ENCODE measurements at places on chromosomes 16 and 17.

DNA sequence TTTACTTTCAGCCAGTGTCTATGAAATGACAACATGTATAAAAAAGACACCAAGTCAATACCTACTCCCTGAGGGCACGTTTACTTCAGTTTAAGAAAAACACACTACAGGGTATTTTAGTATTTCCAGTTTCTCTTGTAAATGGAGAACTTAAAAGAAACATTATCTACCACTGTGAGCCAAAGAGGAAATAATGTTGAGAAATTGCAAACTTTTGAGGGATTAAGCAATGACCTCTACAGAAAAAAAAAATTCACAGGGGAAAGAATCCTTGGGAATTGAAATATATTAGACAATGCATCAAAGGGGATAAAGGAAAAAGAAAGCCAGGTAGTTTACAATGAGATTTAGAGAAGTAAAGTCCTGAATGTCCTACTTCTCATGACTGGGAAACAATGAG is 126.0 kb downstream of the KCNJ2 start:
- H3K4me1 ChIP-seq = no peaks in the 10 kb centered on the region
- H3K27me3 ChIP-seq = no peaks in the 10 kb centered on the region
- H3K36me3 ChIP-seq = no peaks in the 10 kb centered on the region
- no peak overlapping the region for H3K4me3 ChIP-seq
- H3K27ac ChIP-seq = no peak overlapping the region
- DNase-seq = no peak

- H3K4me1 ChIP-seq = no peaks in the 10 kb centered on the region
- H3K27ac ChIP-seq = no peak overlapping the region
- DNase-seq = no peak
- H3K27me3 ChIP-seq = peaks cover 17% of the 10 kb centered on the region
- H3K4me3 ChIP-seq = no peak overlapping the region
Measured at GRCh38 chr17:51725185-51725584, 433.3 kb downstream of the CA10 start.

DNA sequence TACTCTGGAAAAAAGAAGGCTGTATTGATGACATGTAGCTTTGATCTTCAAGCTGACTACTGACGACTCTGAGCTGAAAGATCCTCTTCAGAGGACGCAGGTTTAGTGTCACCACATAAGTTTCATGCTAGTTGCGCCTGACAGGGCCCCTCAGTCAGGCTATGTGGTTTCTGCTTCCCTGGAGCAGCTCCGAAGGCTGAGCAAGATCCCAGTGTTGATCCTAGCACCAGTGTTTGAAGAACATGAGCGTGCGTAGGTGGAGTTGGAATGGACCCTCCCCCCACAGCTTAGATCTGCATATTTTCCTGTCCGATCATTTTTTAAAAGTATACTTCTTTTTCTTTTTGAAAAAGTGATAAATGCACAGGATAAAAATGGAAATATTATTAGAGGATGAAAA is 17.3 kb downstream of the BANP start:
- no peaks in the 10 kb centered on the region for H3K27me3 ChIP-seq
- no peak overlapping the region for H3K27ac ChIP-seq
- H3K4me3 ChIP-seq = no peak overlapping the region
- peaks cover 13% of the 10 kb centered on the region for H3K36me3 ChIP-seq

GRCh38 chr17:55705847-55706246 is 16.8 kb downstream of the TMEM100 start:
- no peaks in the 10 kb centered on the region for H3K4me1 ChIP-seq
- peaks cover 33% of the 10 kb centered on the region for H3K27me3 ChIP-seq

GRCh38 chr17:21395764-21396163 is 19.6 kb downstream of the KCNJ12 start:
- H3K4me3 ChIP-seq = no peak overlapping the region
- H3K27me3 ChIP-seq = peaks cover 12% of the 10 kb centered on the region
- no peak for DNase-seq
- no peaks in the 10 kb centered on the region for H3K4me1 ChIP-seq
- no peaks in the 10 kb centered on the region for H3K36me3 ChIP-seq

DNA sequence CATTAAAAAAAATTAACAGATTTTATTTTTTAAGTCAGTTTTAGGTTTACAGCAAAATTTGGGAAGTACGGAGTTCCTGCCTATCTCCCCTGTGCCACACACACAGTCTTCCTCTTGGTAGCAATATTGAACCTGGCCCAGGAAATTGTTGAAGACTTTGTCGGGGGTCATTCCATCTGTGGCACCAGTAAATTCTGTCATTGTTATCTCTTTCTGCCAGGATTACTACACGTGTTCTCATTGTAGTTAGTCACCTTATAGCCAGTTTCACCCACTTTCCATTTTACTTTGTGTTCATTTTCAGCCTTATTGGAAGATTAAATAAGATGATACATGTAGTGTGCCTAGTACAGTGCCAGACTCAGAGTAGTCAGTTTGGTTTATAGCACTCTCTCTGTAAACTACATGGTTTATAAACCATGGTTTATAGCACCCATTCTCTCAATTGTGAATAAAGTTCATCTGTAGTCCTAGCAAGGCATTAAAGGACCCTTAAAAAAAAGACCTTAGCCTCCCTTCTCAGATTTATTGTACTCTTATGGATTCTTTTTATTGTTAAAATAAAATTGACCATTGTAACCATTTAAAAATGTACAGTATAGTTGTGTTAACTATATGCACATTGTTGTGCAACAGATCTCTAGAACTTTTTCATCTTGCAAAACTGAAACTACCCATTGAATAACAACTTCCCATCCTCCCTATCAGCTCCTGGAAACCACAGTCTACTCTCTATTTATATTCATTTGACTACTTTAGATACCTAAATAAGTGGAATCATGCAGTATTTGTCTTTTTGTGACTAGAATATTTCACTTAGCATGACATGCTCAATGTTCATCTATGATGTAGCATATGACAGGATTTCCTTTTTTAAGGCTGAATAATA is 36.1 kb downstream of the NLK start:
- no peak overlapping the region for H3K4me3 ChIP-seq
- peaks cover 40% of the 10 kb centered on the region for H3K4me1 ChIP-seq
- no peak overlapping the region for H3K27ac ChIP-seq
- H3K36me3 ChIP-seq = no peaks in the 10 kb centered on the region
- DNase-seq = no peak

- no peaks in the 10 kb centered on the region for H3K36me3 ChIP-seq
- H3K4me1 ChIP-seq = no peaks in the 10 kb centered on the region
- no peak for DNase-seq
- no peak overlapping the region for H3K4me3 ChIP-seq
- no peak overlapping the region for H3K27ac ChIP-seq
Measured at GRCh38 chr17:32664936-32665583, 178.3 kb downstream of the CDK5R1 start.

GRCh38 chr17:58377661-58378060 is 25.7 kb upstream of the SUPT4H1 start:
- no peak for DNase-seq
- H3K4me3 ChIP-seq = no peak overlapping the region
- no peak overlapping the region for H3K27ac ChIP-seq
- peaks cover 3% of the 10 kb centered on the region for H3K36me3 ChIP-seq
- H3K4me1 ChIP-seq = peaks cover 24% of the 10 kb centered on the region
- no peaks in the 10 kb centered on the region for H3K27me3 ChIP-seq

DNA sequence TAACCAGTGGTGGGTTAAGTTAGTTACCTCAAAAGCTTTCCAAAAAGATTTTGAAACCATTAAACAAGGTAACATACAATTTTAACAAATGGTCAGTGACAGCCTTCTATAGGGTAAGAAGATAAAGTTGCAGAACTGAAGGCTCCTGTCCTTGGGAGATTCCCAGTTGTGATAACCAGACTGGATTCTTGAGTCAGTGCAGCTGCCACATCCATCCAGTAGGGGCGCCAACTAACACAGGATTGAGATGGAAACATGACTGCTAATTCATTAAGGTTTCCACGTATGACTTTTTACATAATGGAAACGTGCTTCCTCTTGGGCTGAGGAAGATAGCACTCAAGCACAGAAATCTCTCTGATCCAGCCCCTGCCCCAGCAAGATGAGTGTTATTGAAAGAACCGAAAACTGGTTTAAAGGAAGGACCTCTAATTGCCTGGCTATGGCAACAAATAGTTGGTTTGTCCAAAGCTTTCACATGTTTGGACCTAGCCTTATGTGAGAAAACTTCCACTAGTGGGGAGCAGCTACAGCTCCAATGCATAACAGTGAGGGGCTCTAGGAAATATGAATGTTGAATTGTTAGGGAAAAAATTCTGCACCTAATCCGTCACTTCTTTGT is 269.8 kb upstream of the MYOCD start:
- H3K36me3 ChIP-seq = no peaks in the 10 kb centered on the region
- no peaks in the 10 kb centered on the region for H3K4me1 ChIP-seq
- no peak for DNase-seq
- H3K27me3 ChIP-seq = no peaks in the 10 kb centered on the region
- no peak overlapping the region for H3K4me3 ChIP-seq
- H3K27ac ChIP-seq = no peak overlapping the region

DNA sequence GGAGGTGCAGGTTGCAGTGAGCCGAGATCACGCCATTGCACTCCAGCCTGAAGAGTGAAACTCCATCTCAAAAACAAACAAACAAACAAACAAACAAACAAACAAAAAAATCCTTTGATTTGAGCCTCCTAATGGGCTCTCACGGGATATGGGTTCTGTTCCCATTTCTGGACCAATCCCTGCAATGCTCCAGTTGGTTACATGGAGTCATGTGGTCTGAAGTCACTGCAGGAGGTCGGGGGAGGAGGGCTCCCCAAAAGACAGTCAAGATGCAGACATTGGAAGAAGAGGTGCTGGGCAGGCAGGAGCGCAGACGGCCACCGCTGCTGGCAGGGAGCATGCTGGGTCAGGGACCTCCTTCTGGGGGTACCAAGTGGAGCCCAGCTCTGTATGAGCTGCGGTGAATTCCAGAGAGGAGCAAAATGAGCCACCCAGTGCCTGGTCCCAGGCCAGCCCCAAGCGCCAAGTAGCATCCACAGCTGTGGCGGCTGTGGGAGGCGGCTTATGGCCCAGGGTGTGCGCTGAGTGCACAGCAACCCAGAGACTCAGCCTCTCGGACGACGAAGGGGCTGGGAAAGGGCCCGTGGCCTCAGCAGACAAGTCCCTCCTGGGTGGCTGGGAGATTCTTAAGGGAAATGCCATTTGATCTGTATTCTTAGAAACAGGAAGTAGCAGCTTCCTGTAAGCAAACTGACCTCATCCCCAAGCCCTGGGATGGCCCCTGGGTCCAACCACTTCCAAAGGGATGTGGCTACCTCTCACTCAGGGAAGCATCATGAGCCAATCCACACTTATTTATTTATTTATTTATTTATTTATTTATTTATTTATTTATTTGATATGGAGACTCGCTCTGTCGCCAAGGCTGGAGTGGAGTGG is 19.6 kb upstream of the ATP2A3 start:
- H3K4me1 ChIP-seq = peaks cover 3% of the 10 kb centered on the region
- no peak for DNase-seq
- H3K4me3 ChIP-seq = no peak overlapping the region
- H3K36me3 ChIP-seq = peaks cover 5% of the 10 kb centered on the region

GRCh38 chr16:78633551-78633950 is 534.1 kb downstream of the WWOX start:
- no peaks in the 10 kb centered on the region for H3K4me1 ChIP-seq
- H3K4me3 ChIP-seq = no peak overlapping the region
- H3K27me3 ChIP-seq = no peaks in the 10 kb centered on the region
- no peaks in the 10 kb centered on the region for H3K36me3 ChIP-seq
- no peak for DNase-seq

DNA sequence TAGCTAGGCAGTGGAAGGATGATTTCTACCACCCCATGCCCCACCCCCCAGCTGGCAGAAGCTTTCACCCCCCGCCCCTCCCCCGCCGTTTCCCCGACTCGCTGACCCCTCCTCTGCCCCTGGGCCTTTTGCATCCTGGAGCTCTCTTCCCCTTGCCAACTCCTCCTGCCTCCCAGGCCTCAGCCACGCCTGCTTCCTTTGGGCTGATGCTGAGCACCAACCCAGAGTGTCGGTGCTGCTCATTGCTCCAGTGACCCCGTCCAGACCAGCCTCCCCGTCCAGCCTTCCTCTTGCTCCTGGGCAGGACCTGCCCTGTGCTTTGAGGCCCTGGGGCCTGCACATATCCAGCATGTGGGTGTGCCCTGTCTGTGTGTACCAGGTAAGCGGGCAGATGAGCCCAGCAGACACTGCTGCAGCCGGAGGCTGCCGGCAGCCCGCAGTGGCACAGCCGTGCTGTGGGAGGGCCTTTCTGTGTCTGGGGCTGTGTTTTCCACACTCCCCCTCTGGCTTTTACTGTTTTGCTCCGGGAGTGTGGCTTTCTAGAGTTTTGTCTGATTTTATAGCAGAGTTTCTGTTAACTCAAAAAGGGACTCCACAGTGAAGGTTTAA is 72.9 kb downstream of the JPH3 start:
- no peaks in the 10 kb centered on the region for H3K4me1 ChIP-seq
- H3K27me3 ChIP-seq = peaks cover 2% of the 10 kb centered on the region
- H3K27ac ChIP-seq = no peak overlapping the region
- DNase-seq = no peak
- no peak overlapping the region for H3K4me3 ChIP-seq

- H3K27me3 ChIP-seq = peaks cover 7% of the 10 kb centered on the region
- no peak for DNase-seq
- peak overlapping the region; percentile 44 for H3K27ac ChIP-seq
Measured at GRCh38 chr16:31350275-31351005, 4.5 kb upstream of the ITGAX start.

DNA sequence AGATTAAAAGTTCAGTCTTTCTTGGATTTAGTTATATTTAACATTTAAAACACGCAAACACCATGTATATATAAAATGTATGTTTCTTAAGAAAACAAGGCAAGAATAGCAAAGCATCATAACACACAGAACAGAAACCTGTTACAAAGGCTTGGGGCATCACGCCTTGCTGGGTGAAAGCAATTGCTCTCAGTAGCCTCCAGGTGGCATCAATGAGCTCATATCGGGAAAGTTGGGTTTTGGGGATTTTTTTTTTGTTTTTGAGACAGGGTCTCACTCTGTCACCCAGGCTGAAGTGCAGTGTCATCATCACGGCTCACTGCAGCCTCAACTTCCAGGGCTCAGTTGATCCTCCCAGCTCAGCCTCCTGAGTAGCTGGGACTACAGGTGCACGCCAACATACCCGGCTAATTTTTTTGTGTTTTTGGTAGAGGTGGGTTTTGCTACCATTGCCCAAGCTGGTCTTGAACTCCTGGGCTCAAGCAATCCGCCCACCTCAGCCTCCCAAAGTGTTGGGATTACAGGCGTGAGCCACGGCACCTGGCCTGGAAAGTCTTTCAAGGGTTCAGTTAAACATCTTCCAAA is 56.9 kb downstream of the CYB5D2 start:
- peaks cover 6% of the 10 kb centered on the region for H3K4me1 ChIP-seq
- no peak overlapping the region for H3K4me3 ChIP-seq
- H3K27me3 ChIP-seq = no peaks in the 10 kb centered on the region
- DNase-seq = peak; percentile 32

- peak overlapping the region; percentile 82 for H3K4me3 ChIP-seq
- DNase-seq = peak; percentile 14
- H3K27ac ChIP-seq = peak overlapping the region; percentile 98
- peaks cover 53% of the 10 kb centered on the region for H3K4me1 ChIP-seq
- peaks cover 39% of the 10 kb centered on the region for H3K36me3 ChIP-seq
- no peaks in the 10 kb centered on the region for H3K27me3 ChIP-seq
Measured at GRCh38 chr16:28193530-28194423, 18.0 kb downstream of the XPO6 start.

- H3K27me3 ChIP-seq = peaks cover 64% of the 10 kb centered on the region
- H3K4me1 ChIP-seq = peaks cover 2% of the 10 kb centered on the region
- DNase-seq = no peak
- peak within 1 kb of the TSS; percentile 50 for H3K4me3 ChIP-seq
Measured at GRCh38 chr16:68644715-68645493, at the start of gene CDH3. Gene CDH3, plus strand, starts transcription at chr16:68645310. Its CDS starts 70 bp downstream, at chr16:68645380.
